ENCODE measurements at places on chromosomes 16 and 17.

- no peak for DNase-seq
Measured at GRCh38 chr16:30187971-30188561, 4.7 kb downstream of the CORO1A start.

DNA sequence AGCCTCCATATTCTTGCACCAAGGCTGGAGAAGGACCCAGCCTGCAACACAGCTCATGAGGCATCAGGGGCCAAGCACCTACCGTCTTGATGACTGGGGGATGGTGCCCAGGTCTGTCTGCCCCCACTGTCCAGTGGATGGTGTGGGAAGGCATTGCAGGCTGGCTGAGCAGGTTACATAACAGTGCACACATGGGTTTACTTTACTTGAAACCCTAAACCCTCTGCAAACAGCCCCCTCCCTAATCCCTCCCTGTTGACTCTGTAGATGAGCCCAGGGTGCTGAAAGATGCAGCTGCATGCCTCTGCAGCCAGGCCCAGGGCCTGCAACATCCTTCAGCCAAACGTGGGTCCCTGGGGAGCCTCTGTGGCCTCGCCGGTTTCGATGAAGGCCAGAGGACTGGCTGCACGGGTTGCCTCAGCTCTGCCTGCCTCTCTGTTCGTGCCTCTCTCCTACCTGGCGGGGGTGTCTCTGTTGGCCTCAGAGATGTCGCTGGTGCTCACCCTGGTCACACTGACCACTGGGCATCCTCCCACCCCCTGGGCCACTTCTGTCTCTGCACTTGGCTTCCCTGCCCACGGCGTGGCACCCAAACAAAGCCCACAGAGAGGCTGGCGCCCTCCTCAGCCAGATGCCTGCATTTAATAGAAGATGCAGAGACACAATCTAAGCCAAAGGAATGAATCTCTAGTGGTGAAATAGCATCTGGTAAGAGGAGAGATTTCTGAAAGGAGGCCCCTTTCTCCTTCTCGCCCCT is 95.1 kb downstream of the METRNL start:
- no peak for DNase-seq

GRCh38 chr17:79991924-79992648 is 43.6 kb downstream of the TBC1D16 start:
- no peak for DNase-seq

GRCh38 chr17:73957564-73957963 is 245.9 kb upstream of the RPL38 start:
- no peak for DNase-seq

- no peak for DNase-seq
Measured at GRCh38 chr16:3587547-3588110, 10.4 kb upstream of the NLRC3 start.

DNA sequence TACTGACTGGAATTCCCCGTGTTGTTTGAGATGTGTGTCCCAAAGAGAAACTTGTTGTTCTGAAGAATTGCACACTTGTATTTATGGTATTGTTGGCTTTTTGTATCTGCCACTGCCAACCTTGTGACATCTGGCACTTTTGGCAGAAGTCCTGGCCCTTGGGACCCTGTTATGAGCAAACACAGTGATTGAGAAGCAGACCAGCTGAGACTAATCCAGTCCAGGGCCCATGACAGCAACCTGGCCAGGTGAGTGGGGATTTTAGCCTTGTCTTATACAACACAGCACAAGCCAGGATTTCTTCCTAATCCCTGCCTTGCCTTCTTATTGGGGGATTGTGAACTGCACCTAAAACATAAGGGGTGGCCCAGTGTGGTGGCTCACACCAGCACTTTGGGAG is 80.0 kb downstream of the NTN1 start:
- DNase-seq = no peak

- DNase-seq = peak; percentile 83
Measured at GRCh38 chr17:78272181-78272913, 40.9 kb downstream of the TMEM235 start.

- DNase-seq = no peak
Measured at GRCh38 chr17:75820094-75821080, 23.8 kb downstream of the UNC13D start.

DNA sequence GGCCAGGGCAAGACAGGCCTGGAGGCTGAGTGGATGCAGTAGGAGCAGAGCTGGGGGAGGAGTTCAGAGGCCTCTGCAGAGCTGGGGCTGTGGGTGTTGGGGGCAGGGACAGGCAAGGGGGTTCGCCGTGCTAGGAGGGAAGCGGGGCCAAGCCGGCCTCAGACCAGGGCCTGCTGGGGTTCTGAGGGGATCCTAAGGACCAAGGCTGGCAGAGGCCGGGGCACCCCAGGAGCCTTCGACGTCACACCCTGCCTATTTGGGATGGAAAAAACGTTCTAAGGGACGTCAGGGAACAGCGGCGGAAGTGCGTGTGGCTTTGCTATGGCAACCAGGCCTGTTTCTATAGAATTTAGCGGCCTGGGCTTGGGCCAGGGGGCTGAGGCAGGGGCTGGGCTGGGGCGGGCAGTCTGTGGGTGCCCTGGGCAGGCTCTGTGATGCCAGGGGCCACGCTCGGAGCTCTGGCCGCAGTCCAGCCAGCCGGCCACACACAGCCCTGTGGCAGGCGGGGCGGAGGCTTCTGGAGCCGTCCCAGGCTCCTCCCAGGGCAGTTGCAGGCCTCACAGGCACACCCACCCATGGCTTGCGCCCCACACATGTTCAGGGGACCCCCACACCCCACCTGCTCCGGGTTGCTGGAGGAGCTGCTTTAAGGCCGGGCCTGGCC is 3.7 kb downstream of the TRAF7 start:
- no peak for DNase-seq

- DNase-seq = no peak
Measured at GRCh38 chr16:88907768-88908167, 41.3 kb upstream of the PABPN1L start.
